Esophagus squamous epithelium (tissue), 5 donors: ENCODE measurements at places on chromosomes 6 and 20. TPM values are rescaled to one million over a fixed set of nuclear protein-coding genes. Genes with fewer than 3 reads are reported as not detected.

The GPX5 gene
- not detected for total RNA-seq

The NOX3 gene
- total RNA-seq: not detected

The RIPOR3 gene
- total RNA-seq: 1.3 TPM

DNA sequence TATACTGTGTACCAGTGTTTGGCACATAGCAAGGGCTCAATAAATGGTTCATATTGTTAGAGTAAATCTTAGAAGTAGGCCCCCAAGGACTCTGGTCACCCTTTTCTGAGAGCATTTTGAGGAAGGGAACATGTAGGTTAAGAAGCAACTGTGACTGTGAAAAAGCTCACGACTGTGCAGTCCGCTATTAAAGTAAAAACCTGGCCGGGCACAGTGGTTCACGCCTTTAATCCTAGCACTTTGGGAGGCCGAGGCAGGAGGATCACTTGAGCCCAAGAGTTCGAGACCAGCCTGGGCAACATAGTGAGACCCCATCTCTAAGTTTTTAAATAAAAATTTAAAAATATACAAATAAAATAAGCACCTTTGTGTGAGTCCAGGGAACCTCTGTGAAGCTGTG is 5.0 kb downstream of the ZDHHC14 start:
- no peaks in the 10 kb centered on the region for H3K27me3 ChIP-seq
- H3K4me1 ChIP-seq: peaks cover 22% of the 10 kb centered on the region
- no peak overlapping the region for H3K4me3 ChIP-seq
- DNase-seq: no peak
- H3K27ac ChIP-seq: no peak overlapping the region
- no peaks in the 10 kb centered on the region for H3K36me3 ChIP-seq

The KIF13A gene
- 24.3 TPM for total RNA-seq

- no peaks in the 10 kb centered on the region for H3K4me1 ChIP-seq
- no peaks in the 10 kb centered on the region for H3K36me3 ChIP-seq
- H3K27me3 ChIP-seq: no peaks in the 10 kb centered on the region
- no peak for DNase-seq
These were observed 7.2 kb downstream of the GCNT2 start for GRCh38 chr6:10528158-10528981.

The ECT2L gene
- not detected for total RNA-seq

- DNase-seq: no peak
- H3K36me3 ChIP-seq: no peaks in the 10 kb centered on the region
- peaks cover 50% of the 10 kb centered on the region for H3K4me1 ChIP-seq
These were observed 55.8 kb downstream of the FGD2 start for GRCh38 chr6:37061157-37061804.
